ENCODE measurements at places on chromosomes 4 and X.

- DNase-seq: no peak
These were observed 1.4 kb upstream of the LGI2 start for GRCh38 chr4:25032126-25032525.

- DNase-seq: no peak
These were observed 4.7 kb upstream of the NAA10 start for GRCh38 chrX:153939573-153939972.

DNA sequence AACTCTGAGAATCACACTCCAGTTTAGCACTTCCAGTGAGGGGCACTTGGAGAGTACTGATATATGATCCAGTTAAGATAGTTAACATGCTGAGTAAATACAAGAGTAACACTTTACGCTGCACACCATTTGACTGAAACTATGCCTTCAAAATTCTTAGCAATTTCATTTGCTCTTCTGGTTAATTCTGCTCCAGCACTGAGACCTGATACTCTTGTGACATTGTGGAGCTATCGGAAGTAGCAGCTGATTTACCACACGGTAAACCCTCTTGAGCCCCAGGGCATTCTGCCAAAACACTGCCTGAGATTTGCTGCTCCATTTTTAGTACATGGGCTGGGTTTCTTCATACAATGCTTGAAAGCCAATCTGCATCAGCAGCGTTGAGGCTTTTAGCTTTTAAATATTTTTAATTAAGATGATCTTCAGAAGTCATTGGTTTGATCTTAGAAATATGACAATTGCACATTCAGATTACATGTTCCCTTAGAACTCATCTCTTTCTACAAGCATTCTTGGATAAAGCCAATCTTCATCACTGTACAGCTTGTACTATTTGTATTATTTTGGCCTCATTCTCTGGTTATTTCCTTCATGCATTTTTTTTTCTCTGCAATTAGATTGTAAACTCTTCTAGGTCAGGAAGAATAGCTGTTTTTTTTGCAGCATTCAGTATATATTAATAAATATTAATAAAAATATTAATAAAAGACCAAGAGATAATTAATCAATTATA, 67.8 kb upstream of the ETNPPL start:
- DNase-seq: no peak

- peak; percentile 14 for DNase-seq
These were observed 933 bp downstream of the CNKSR2 start for GRCh38 chrX:21374994-21375707.

- no peak for DNase-seq
These were observed 57.8 kb downstream of the SPATA4 start for GRCh38 chr4:176137631-176138030.

DNA sequence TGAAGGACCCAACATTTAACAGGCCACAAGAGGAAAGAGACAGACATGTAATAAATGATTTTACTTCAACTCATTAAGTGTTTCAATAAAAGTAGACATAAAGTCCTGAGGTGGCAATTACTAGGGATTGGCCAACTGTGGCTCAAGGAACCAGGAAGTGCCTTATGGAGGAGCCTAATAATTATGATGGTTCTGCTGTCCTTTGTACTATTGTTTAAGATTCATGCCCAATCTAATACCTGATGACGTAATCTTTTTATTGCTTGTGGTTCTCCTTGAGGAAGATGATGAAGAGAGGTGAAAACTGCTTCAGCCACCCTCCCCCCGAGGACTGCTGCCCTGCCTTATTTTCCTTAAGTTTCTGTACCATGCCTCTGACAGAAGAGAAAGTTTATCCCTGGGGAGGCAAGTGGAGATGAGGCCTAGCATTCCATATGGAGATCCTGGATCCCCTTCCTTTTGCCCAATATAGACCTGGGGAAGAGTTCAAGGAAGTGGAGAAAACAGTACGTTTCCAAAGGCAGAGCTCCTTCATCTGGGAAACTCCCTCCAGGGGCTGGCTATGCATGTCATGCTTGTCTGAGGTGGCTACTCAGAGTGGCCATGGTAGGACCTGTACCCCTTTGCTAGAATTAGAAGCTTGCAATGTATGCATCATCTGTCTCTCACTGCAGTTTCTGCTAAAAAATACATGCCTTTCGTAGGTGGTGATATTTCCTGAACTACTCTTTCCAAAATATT, 56.8 kb upstream of the FAT1 start:
- no peak for DNase-seq

DNA sequence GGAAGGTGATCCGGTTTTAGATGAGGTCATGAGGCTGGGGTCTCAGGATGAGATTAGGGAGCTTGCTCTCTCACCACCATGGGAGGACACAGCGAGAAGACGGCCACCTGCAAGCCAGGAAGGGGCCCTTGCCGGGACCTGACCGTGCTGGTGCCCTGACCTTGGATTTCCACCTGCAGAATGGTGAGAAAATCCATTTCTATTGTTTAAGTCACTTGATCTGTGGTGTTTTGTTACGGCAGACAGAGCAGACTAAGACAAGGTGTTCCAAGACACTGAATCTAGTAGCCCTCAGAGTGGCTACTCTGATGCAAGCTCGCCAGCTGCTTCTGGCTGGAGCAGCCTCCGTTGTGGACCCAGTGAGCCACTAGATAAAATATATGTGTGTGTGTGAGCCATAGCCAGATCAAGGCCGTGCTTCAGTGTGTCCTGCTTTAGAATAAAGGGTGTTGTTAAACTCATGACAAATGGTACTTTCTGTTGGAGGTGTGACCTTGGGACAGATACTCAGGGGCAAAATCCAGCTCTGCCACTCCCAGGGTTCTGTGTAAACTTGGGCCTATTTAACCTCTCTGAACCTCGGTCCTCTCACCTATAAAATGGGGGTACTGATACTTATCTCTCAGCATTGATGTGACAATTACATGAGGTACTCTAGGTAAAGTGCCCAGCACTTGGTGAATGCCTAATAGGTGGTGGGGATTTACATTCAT, 67.9 kb upstream of the STX18 start:
- DNase-seq: no peak

GRCh38 chr4:84956014-84956413, 10.5 kb downstream of the WDFY3 start:
- no peak for DNase-seq

DNA sequence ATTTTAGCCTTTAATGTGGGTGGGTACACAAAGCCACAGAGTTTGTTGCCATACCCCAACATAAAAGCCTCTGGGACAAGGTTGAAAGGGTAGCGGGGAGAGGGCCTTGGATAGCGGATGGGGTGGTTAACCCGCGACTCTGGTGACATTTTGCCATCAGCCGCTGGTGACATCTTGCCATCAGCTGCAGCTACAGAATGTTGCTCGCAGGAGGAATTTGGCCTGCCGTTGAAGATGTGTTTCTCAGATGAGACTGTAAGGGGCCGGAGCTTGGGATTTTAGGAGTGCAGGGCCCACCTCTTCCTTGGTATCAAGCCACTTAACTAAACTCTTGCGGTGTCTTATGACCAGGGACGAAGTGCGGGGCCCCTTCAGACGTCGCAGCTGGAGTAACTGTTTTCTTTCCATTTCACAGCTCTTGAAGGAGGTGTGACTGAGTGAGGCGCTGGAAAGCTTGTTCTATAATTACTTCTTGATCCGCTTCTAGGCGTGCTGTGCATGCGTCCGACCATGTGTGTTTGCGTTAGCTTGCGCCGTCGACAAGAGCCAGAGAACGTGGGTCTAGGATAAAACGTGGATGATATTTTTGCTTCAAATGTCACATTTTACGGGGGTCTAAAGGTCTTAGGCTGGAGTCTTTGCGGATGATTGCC, 820 bp upstream of the RASL11B start:
- DNase-seq: no peak

GRCh38 chr4:73099143-73099542, 29.6 kb upstream of the COX18 start:
- no peak for DNase-seq

DNA sequence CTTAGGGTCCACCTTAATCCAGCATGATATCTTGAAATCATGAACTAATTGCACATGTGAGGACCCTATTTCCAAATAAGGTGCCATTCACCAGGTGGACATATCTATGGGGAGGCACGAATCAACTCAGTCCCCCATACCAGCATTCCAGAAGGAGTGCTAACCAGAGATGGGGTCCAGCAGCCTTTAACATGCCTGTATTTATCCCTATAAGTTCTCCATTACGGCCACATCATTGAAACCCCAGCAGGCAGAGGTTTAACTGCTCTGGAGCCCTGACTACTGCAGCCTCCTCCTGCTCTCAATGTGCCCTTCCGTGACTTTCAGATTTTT, 3.2 kb upstream of the ASMTL start:
- DNase-seq: no peak

GRCh38 chrX:100586747-100587146, 2.0 kb downstream of the TNMD start:
- DNase-seq: no peak

DNA sequence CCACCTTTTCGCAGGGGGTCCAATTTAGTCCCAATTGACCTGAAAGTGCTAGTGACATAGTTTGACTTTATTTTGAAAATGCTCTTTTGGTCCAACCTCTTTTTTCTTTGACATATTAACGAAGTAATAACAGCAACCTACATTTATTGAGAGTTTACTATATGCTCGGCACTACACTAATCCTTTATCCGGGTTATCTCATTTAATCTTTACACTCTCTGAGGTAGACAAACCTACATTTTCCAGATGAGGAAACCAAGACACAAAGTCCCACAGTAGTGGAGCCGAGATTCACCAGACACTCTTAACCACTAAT, 307 bp upstream of the ATRX start:
- no peak for DNase-seq

GRCh38 chr4:77599378-77599777, 6.2 kb upstream of the CXCL13 start:
- no peak for DNase-seq

DNA sequence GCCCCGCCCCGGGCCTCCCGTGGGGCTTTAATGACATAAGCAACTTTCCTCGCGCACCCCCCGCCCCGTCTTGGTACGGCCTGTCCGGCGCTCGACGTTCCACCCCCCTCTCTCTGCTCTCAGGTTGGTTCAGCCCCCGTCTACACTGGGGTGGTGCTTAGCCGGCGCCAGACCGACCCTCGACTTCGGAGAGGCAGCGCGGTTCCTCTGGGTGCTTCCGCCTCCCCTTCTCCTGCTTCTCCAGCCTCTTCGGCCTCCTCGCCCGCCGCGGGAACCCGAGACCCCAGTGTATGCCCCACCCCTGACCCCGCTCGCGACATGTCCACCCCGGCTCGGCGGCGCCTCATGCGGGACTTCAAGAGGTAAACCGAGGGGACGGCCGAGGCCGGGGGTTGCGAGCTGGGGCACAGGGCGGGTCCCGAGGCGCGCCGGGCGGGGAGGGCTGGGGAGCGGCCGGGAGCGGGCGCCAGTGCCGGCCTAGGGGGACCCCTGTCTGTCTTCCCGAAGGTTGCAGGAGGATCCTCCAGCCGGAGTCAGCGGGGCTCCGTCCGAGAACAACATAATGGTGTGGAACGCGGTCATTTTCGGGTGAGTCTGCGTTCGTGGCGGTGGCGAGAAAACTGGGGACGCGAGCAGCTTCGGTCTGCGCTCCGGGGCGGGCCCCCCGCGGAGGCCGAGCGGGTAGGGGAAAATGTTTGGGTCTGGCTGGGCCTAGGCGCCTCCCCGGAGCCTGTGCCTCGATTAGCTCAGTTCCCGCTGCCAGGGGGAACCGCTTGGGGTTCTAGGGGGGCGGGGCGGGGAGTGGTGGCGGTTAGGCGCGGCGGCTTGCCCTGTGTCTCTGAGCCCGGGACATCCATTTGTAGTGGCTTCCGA, at the start of gene UBE2A:
UBE2A (plus strand) TSS at position 170 of the 873 bp plus-strand sequence; CDS start at position 319, 149 bp downstream.
- DNase-seq: peak; percentile 87

DNA sequence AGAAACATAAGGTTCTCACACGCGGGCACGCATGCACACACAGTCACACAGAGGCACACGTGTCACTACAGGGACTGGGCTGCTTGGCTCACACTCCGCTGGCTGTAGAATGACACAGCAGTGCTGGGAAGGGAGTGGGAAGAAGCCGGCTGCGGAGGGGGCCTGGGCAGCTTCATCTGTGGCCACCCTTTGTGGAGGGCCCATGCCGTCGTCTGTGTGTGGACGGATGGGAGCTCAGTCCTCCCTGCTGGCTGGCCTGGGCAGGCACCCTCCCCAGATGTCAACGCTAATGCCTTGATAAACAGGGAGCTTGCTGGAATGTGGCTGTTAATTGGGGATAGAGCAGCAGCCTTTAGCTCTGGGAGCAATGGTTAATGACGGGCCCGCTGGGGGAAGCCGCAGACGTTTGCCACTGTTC, 621.1 kb downstream of the BCOR start:
- no peak for DNase-seq

- DNase-seq: no peak
These were observed 89.5 kb upstream of the LCORL start for GRCh38 chr4:18111081-18111480.

GRCh38 chrX:30589146-30589888, 11.8 kb upstream of the TASL start:
- no peak for DNase-seq

- no peak for DNase-seq
These were observed 118.5 kb upstream of the ANK2 start for GRCh38 chr4:112931001-112931400.

GRCh38 chr4:180913750-180914149, 1329.5 kb upstream of the TENM3 start:
- DNase-seq: no peak

DNA sequence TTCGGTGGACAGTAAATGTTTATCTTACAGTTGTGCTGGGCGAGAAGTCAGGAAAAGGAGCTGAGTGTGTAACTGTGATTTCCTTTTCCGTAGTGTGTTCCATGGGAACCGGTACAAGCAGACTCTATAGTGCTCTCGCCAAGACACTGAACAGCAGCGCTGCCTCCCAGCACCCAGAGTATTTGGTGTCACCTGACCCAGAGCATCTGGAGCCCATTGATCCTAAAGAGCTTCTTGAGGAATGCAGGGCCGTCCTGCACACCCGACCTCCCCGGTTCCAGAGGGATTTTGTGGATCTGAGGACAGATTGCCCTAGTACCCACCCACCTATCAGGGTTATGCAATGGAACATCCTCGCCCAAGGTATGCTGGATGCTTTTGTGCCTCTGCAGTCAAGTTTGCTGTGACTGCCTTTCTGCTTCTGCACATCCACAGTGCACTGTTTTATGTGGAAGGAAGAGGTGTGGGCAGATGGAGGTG, 27.4 kb downstream of the NOCT start:
- DNase-seq: no peak

DNA sequence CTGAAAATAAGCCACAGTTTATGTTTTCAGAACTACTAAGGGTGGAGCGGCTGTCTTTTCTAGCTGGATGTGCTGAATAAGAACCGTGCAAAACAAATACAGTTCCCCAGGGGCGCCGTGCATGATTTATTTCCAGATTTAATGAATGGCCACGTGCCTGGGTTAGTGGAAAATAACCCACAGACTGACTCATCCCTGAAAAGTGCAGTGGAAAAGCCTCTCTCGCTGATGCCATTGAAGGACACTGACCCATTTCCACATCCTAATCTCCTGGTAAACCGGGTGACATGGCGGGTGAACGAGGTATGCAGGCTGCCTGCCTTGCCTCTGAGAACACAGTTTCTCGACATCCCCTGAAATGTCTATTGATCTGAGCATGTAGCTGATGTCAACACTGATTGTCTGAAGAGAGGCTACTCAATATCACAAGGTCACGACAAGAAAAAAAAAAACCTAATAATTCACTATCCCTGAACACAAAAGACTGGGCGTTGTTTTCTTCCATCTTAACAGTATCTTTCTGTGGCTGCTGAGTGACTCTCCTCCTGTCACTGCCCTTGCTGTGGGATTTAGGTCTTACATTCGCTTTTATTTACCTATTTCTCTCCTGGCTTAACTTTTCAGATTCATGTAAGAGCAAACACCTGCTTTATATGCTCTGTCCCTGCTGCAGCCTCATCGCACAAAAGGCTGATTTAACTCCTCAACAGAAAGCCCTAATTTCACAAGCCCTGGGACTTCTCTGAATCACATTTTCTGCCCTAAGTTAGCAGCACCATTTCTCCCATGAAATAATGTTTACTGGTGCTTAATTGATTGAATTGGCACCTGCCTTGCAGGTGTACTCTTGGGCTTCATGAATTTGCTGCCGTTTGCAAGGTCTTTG, 76.9 kb upstream of the SCOC start:
- no peak for DNase-seq
